ENCODE measurements at places on chromosomes 12 and 14. TPM values are rescaled to one million over a fixed set of nuclear protein-coding genes. Genes with fewer than 3 reads are reported as not detected.

The KRT85 gene
- not detected for total RNA-seq

The PARPBP gene
- total RNA-seq: 20.5 TPM

The HPD gene
- 1.5 TPM for total RNA-seq

The LRP1 gene
- total RNA-seq: 25.7 TPM

The NDUFA12 gene
- 129 TPM for total RNA-seq

The FOXN4 gene
- 0.05 TPM for total RNA-seq

The ATN1 gene
- 62.7 TPM for total RNA-seq

The NYNRIN gene
- total RNA-seq: 0.40 TPM

The ANO2 gene
- not detected for total RNA-seq

The CCER1 gene
- not detected for total RNA-seq

The HOXC11 gene
- total RNA-seq: 0.36 TPM

The CLEC6A gene
- not detected for total RNA-seq

The TMTC2 gene
- 1.2 TPM for total RNA-seq

The SOAT2 gene
- 0.26 TPM for total RNA-seq

The CCDC196 gene
- total RNA-seq: not detected

The KDM5A gene
- 24.0 TPM for total RNA-seq

The RTN1 gene
- total RNA-seq: not detected

The KLHDC1 gene
- 0.25 TPM for total RNA-seq

The OVCH1 gene
- not detected for total RNA-seq

The IQSEC3 gene
- total RNA-seq: 0.01 TPM

The NRIP2 gene
- total RNA-seq: not detected

The KLRD1 gene
- total RNA-seq: not detected

The JAG2 gene
- total RNA-seq: 24.2 TPM

The RNASE2 gene
- not detected for total RNA-seq

The NANOG gene
- total RNA-seq: not detected

The LRRIQ1 gene
- 1.3 TPM for total RNA-seq

The KRT83 gene
- total RNA-seq: 4.1 TPM

The SMIM41 gene
- not detected for total RNA-seq

The TAS2R43 gene
- total RNA-seq: not detected

The RCOR1 gene
- 24.7 TPM for total RNA-seq

The PAH gene
- not detected for total RNA-seq

The DBX2 gene
- total RNA-seq: not detected

The C12orf54 gene
- total RNA-seq: not detected

The PAPLN gene
- 10.8 TPM for total RNA-seq

The PMCH gene
- not detected for total RNA-seq

The IRAK3 gene
- 0.05 TPM for total RNA-seq

The CLEC1A gene
- not detected for total RNA-seq

The RNASE9 gene
- not detected for total RNA-seq

The RILPL1 gene
- 12.2 TPM for total RNA-seq

The ACSM4 gene
- total RNA-seq: not detected

The LMNTD1 gene
- total RNA-seq: not detected

The SMOC1 gene
- 21.8 TPM for total RNA-seq

The SNX6 gene
- 84.6 TPM for total RNA-seq

The WSCD2 gene
- not detected for total RNA-seq

Measured in A549 treated with DMSO at 1 μM for 4 hours (cell line).